Lower leg skin (tissue), 4 donors: ENCODE measurements at places on chromosomes 12 and 14.

DNA sequence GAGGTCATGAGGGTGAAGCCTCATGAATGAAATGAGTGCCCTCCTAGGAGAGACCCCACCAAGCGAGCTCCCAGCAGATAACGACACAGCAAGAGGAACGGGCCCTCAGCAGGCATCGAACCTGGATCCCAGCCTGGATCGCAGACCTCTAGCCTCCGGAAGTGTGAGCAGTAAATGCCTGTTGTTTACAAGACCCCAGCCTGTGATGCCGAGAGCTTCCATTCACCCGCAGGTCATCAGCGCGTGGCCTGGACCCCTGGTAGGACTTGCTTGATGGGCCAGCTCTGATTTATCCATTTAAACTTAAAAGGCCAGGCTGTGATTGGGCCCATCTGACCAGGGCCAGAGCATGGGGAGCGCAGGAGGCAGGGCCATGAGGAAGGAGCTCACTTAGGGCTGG, 7.0 kb downstream of the TMEM179 start:
- no peak for DNase-seq

- no peak for DNase-seq
These were observed 45.9 kb upstream of the SLC6A13 start for GRCh38 chr12:308511-308910.

DNA sequence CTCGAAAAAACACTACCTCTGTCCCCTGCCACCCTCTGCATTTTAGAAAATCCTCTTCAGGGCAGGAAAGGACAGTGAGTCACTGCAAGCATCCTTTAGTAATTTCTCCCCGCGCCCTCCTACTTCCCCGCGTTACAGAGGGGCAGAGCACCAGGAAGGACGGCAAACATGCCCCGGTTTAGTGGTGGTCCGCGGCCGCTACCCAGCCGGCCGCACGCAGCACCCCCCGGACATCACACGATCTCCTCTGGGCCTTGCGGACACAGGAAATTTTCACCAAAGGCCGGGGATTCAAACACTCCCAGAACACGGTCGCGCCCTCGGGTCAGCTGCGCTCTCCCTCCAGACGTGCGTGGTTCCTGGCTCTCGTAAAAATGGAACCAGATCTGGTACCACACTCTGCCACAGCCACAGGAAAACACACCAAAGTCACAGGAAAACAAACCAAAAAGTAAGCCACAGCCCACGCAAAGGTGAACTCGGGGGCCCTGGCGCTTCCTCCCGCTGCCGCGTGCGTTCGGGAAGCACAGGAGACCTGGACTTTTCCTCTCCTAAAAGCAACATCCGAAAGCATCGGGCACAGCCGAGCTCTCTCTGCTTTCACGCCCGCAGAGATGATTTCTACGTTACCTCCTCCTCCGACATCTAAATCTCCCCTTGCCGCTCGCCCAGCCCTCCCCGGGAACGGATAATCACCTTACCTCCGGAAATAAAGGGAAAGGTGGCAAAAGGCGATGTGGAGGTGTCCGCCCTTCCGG, 839 bp downstream of the SLC38A1 start:
- DNase-seq = no peak

- no peak for DNase-seq
These were observed 788.9 kb upstream of the TBX3 start for GRCh38 chr12:115472852-115473251.

DNA sequence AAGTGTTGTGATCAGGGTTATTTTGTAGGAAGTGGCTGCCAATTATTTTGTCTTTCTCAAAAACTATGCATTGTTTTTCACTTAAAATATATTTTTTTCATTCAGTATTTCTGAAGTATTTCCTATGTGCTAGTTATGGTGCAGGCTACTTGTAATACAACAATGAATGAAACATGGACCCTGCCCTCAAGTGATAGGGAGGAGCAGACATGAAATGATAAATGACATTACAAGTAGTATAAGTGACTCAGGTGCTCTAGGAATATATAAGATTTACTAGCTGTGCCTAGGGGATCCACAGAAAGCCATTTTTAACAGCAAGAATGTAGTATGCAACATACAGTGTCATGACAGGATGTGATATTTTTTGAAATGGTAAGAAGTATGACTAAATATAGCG, 65.3 kb downstream of the TTLL5 start:
- DNase-seq = no peak

DNA sequence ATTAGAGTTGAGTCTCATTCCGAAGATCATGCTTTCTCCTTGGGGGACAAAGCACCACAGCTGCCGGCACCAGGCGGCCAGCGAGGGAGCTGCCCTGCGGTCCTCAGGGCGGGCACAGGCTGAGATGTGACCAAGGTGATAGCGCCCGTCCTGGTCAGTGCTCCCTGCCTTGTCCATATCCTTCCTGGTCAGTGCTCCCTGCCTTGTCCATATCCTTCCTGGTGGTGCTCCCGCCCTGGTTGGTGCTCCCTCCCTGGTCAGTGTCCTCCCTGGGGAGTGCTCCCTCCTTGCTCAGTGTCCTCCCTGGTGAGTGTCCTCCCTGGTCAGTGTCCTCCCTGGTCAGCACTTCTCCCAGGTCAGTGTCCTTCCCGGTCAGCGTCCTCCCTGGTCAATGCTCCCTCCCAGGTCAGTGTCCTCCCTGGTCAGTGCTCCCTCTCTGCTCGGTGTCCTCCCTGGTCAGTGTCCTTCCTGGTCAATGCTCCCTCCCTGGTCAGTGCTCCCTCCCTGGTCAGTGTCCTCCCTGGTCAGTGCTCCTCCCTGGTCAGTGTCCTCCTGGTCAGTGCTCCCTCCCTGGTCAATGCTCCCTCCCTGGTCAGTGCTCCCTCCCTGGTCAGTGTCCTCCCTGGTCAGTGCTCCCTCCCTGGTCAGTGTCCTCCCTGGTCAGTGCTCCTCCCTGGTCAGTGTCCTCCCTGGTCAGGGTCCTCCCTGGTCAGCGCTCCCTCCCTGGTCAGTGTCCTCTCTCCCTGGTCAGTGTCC, 92.2 kb downstream of the ADGRD1 start:
- DNase-seq = no peak

- DNase-seq = no peak
These were observed 278.0 kb downstream of the CEP128 start for GRCh38 chr14:80663541-80663940.

- no peak for DNase-seq
These were observed 33.3 kb downstream of the CCDC85C start for GRCh38 chr14:99570544-99571302.

- DNase-seq = no peak
These were observed 184.3 kb downstream of the ZFP36L1 start for GRCh38 chr14:68608574-68608962.

GRCh38 chr14:65044596-65044959, 57.7 kb downstream of the MAX start:
- no peak for DNase-seq

DNA sequence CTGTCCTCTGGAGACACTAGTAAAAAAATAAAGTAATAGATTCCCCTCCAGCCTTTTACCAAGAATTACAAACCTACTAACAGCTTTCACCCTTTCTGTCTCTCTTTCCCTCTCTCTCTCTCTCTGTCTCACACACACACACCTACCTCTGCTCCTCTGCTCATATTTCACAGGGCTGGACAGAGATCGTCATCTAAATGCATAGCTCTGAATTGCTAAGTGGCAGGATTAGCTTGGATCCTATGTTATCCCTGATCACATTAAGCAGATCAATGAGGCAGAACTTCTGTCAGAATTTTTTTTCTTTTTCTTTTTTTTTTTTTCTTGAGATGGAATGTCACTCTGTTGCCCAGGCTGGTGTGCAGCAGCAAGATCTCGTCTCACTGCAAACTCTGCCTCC, 22.9 kb downstream of the VCPKMT start:
- no peak for DNase-seq

DNA sequence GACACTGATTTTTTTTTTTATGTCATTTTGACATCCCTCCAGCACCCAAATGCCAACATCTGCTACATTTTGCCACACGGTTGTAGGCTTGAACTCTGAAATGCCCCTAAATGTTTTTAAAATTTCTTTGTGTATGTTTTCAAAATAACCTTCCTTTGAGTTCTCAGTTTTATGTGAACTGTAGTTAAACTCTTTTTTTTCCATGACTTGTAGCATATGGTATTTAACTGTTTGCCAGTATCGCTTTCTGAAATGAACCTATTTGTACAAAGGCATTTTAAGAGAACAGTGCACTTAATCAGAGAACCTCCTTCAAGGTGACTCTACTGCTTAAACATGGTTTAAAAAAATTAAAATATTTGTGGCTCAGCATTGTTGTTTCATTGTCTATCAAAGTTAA, 61.5 kb downstream of the PDE3A start:
- DNase-seq = no peak

GRCh38 chr12:50039151-50039835, 14.0 kb upstream of the RACGAP1 start:
- peak; percentile 97 for DNase-seq

DNA sequence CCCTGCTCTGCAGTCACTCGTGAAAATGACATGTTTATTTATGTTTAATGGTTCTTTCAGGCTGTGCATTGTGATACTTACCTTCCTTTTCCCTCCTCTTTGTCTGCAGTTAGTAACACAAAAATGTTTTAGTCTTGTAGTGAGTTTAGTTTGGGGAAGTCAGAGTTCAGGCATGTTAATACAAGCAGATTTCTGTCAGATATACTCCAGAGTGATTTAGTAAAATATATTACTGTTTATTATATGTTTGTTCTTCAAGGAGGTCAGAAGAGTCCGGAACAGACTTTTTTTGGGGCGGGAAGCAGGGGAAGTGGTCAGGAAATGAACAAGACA, 28.7 kb downstream of the MSRB3 start:
- no peak for DNase-seq
